ENCODE measurements at places on chromosomes 1 and 21.
A peak's percentile ranks its signal among the peaks of the same experiment; 100 is the strongest.

GRCh38 chr1:97943354-97943753 lies 22.5 kb upstream of the DPYD start:
- DNase-seq, result no peak

DNA sequence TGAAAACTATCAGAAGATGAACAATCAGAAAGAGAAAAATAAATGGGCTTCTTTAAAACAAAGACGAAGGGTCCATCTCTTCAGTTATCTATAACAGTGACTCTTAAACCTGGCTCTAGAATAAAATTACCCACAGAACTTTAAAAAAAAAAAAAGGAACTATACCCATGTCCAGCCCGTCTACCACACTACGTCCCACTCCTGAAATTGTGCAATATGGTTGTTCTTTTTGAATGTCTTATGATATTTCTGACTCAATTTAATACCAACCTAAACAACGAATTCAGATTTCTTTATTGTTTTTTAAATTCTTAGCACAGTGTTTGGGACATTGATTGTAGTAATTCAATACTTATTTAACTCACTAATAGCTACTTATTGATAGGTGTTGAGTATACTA lies 246.3 kb downstream of the DPYD start:
- no peak for DNase-seq

- no peak for DNase-seq
Measured at GRCh38 chr1:205715628-205716027, 34.4 kb downstream of the NUCKS1 start.

- DNase-seq, result no peak
Measured at GRCh38 chr1:78277253-78277652, 213.5 kb upstream of the PTGFR start.

DNA sequence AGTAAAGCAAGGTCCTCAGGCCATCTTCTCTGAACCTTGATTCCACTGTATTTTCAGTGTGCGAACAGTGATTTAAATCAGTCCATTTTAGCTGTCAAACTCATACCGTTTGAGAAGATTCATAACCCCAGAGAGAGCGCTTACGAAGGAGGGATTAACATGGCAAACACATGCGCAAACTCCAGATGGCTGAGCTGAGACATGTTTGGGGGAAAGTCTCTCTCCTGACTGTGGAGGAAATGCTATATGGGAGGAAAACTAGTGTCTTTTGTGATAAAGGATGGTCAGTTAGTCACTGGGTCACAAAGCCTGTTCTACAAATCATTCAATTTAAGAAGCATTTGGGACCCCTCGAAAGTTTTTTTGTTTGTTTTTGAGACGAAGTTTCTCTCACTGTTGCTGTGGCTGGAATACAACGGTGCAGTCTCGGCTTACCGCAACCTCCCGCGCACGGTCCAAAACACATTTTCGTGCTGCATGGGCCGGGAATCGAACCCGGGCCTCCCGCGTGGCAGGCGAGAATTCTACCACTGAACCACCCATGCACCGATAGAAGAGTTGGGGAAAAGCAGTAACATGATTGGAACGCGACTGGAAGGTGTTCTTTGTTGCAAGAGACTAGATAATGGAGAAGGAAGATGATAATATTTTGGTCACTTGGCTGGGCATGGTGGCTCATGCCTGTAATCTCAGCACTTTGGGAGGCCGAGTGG lies 58.4 kb upstream of the CXADR start:
- DNase-seq, result peak; percentile 71
